ENCODE measurements at places on chromosomes 13 and 19.
A peak's percentile ranks its signal among the peaks of the same experiment; 100 is the strongest.

- DNase-seq: no peak
These were observed 30.8 kb upstream of the MUC16 start for GRCh38 chr19:9041023-9041422.

DNA sequence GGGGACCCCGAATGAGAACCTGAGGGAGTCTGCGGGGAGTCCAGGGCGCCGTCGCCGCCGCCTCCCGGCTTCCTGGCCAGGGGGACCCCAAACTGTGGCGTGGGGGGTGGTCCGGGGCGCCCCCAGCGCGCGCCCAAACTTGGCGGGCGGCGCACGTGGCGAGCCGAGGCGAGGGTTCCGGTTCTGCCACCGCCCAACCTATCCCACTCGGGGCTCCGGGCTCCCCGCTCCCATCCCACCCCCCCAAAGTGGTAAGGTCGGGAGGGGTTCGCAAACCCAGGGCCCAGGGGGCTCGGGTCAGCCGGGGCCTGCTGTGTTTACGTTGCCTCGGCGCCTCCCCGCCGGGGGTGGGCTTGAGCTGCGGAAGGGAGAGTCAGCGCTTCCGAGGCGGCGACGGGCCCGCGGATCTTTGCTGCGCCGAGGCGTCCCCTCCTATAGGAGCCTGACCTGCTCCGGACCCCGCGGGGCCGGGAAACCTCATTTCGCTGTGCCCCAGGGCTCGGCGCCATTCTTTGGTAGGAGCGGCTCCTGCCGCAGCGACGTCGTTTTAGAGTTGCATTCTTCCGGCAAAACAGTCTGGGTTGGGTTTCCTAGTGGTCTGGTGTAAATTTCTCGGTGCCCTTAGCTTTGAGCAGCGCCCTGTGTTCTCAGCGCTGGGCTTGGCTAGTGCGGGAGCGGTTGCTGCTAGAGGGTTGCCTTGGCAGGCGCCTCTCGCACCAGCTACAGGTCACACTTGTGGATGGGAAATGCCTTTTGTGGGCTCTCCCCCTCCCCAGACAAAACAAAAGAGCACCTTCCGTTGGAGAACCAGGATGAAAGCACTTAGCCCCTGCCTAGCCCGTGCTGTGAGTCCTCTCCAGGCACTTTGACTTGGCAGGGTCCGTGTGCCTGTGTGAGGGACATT, 1.2 kb downstream of the DAZAP1 start:
- no peak for DNase-seq

GRCh38 chr13:109447667-109448066, 338.7 kb downstream of the IRS2 start:
- DNase-seq: no peak

- no peak for DNase-seq
These were observed 236.3 kb downstream of the COL4A1 start for GRCh38 chr13:110070511-110071120.

- no peak for DNase-seq
These were observed 708.6 kb upstream of the KLHL1 start for GRCh38 chr13:70816853-70817252.

DNA sequence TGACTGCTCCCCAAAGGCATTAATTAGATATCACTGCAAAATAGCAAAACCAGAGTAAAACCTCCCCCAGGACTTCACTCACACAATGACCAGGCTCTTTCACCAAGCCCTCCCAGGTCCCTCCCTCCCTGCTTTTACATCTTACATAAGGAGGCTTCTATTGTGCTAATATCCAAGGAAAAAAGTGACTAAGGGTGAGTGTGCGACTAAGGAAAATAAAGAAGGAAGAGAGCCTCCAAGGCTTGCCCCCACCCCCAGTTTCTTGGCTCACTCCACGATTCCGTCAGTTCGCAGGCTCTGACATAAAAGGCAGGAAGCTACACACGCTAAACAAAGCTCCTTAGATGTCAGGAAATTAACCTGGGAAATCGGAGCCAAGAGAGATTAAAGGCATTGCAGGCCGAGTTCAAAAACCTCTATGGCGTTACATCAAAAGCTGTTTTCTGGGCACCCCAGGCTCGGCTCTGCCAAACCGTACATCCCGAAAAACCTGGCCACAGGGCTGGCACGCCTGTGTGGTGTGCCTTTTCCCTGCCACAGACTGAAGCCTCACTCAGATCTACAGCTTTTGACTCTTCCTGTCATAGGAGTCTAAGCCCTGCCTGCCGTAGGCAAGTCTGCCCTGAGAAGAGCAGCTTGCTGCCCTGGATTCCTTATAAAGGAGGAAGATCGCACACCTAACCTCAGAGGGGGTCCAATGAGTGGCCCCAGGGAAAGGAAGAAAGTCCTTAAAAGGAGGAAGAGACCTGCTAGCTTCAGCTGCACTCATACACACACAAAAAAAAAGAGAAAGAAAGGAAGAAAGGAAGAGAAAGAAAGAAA, 67.0 kb upstream of the SERP2 start:
- DNase-seq: peak; percentile 2

GRCh38 chr19:42184401-42184861, 33.0 kb downstream of the DEDD2 start:
- DNase-seq: peak; percentile 54

DNA sequence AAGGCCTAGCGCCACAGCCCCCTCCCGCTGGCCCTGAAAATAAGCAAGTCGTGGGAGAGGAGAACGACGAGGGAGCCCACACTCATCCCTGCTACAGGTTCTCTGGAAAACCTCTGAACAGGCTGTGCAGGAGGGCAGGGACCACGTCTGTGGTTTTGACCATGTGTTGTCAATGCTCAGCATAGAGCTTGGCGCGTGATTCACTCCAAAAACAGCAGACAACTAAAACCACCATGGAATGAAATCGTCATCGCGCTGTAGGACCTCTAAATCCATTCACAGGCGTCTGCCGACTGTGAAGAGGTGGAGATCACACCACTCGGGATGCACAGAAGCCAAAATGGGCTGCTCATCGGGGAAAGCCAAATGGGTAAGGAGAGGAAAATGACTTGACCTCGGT, 121.3 kb downstream of the COL4A1 start:
- no peak for DNase-seq

GRCh38 chr19:15534957-15535864, 26.9 kb downstream of the CYP4F22 start:
- no peak for DNase-seq

GRCh38 chr19:32719611-32720059, at the start of gene TDRD12:
Gene TDRD12, plus strand, starts transcription at chr19:32719767. Its CDS starts 306 bp downstream, at chr19:32720073.
- DNase-seq: no peak

GRCh38 chr13:100608906-100609305, 20.3 kb upstream of the GGACT start:
- no peak for DNase-seq

DNA sequence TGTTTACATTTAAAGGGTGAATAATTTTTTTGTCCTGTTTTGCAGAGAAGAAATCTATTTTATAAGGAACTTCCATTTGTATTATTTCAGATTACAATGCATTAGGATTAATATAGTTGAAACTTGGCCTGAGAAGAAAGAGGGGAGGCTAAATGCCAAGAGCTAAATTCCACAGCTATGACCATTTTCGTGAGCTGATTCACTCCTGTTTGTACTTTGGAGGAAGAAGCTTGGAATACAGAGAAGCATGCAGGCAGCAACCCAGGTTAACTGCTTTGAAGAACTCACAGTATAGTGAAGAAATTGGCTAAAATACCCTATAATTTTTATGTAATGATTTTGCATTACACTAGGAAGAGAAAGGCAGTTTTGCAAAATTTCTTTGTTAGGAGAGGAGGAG, 309.4 kb upstream of the KLF12 start:
- no peak for DNase-seq

DNA sequence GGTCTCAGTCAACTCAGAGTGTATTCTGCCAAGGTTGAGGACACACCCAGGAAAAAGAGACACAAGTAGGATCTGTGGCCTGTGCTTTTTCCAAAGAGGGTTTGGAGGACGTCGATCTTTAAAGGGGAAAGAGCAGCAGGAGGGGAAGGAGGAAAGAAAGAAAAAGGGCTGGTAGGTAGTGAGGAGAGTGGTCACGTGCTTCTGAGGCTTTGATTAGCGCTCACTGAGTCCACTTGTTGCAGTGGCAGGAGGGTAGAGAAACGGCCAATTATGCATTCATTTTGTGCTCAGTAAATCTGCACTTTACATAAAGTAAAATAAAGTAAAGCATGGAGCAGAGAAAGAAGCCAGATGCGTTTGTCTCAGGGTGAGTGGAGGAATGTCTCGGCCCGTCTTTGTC, 126.0 kb upstream of the VSTM2B start:
- DNase-seq: no peak

DNA sequence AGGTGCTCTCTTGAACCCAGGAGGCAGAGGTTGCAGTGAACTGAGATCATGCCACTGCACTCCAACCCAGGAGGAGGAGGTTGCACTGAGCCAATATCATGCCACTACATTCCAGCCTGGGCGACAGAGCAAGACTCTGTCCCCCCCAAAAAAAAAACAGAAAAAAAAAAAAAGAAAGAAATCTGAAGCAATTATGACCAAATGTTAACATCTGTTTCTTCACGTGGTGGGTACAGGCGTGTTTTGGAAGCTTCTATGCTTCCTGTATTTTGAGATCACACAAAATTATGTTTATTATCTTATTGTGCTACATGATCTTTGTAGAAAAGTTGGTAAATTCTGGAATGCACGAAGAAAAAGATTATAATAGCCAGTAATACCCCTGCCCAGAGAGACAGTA, 2.7 kb upstream of the ACP5 start:
- DNase-seq: no peak

DNA sequence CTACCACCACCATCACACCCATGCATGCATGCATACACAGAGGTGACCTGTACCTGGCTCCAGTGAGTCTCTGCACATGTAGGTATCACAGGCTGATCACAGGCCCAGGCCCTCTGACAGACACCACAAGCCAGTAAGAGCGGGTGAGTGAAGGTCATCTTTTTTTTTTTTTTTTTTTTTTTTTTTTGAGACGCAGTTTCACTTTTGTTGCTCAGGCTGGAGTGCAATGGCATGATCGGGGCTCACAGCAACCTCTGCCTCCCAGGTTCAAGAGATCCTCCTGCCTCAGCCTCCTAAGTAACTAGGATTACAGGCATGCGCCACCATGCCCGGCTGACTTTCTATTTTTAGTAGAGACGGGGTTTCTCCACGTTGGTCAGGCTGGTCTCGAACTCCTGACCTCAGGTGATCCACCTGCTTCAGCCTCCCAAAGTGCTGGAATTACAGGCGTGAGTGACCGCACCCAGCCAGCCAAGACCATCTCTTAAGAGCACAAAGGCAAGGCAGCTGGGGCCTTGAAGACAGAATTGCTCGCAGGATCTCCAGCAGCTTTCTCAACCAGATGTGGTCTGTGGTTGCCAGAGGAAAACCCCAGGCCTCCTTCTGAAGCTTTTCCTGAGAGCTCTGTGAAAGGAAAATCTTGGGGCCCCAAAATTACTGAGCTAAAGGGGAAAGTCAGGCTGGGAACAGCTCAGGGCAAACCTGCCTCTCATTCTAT, 3.2 kb upstream of the NKG7 start:
- DNase-seq: no peak

- peak; percentile 5 for DNase-seq
These were observed 1.2 kb downstream of the PPM1N start for GRCh38 chr19:45499196-45500180.

- DNase-seq: peak; percentile 88
These were observed 58.3 kb upstream of the CLDN10 start for GRCh38 chr13:95494082-95494681.

GRCh38 chr19:14840206-14840605, 5.2 kb upstream of the OR7A5 start:
- no peak for DNase-seq

DNA sequence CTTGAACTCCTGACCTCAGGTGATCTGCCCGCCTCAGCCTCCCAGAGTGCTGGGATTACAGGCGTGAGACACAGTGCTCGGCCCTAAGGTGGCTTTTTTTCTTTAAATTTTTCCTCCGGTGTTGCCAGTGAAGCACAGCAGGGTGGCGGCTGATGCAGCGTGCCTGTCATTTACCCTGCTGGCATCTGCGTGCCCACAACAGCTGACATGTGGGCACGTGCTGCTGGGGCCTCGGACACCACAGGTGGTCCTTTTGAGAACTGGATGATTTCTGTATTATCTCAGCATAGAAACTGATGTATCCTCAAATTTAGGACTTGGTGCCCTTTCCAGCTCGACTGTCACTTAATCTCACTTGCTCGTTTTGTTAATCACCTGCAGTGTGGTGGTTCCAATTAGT, 31.2 kb upstream of the TEX29 start:
- DNase-seq: no peak

DNA sequence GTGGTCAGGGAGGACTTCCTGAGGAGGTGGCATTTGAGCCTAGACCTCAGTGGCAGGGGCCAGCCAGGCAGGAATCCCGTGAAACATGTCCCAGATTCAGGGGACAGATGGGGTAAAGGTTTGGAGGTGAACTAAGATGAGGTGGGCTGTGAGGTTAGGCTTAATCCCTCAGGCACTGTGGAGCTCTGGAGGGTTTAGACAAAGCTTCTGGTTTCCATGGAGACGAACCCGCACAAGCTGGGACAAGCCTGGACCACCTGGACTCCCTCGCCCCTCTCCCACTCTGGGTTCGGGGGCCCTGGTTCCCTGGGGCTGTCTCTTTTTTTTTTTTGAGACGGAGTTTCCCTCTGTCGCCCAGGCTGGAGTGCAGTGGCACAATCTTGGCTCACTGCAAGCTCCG, 15.7 kb downstream of the TJP3 start:
- DNase-seq: no peak

- DNase-seq: peak; percentile 92
These were observed 57.2 kb downstream of the SOX1 start for GRCh38 chr13:112124141-112124540.

GRCh38 chr19:10006335-10006708, 4.0 kb downstream of the COL5A3 start:
- DNase-seq: no peak

GRCh38 chr19:54416695-54417491, 1.6 kb downstream of the TTYH1 start:
- no peak for DNase-seq

DNA sequence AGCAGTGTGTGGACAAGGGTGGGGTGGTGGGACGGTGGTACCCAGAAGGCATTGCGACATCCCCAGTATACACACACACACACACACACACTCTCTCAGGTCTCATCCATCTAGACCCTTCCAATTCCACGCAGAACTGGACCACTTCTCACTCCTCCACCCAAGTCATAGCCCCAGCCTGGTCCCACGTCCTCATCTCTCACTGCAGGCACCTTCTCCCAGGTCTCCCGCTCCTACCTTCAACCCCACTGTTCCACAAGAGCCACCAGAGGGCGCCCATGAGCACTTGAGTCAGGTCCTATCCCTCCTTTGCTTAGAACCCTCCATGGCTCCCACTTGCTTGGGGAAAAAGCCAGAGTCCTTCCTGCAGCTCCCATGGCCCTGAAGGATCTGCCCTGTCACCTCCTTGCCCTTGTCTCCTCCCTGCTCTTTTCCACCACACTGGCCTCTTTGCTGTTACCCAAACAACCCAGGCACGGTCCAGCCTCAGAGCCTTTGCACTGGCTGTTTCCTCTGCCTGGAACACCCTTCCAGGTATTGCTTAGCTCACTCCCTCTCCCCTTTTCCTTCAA, 62.6 kb downstream of the IER2 start:
- peak; percentile 12 for DNase-seq

GRCh38 chr13:114145722-114146121, 13.3 kb upstream of the RASA3 start:
- no peak for DNase-seq

Measured in NCI-H510A treated with DMSO at 0.1 percent for 48 hours (cell line).